ENCODE measurements at places on chromosomes 1 and 21. TPM values are rescaled to one million over a fixed set of nuclear protein-coding genes. Genes with fewer than 3 reads are reported as not detected.

GRCh38 chr1:43207229-43207853 is 35.2 kb downstream of the CFAP57 start:
- no peak for DNase-seq

MPL gene
- total RNA-seq = 0.17 TPM

MAP10 gene
- 1.8 TPM for total RNA-seq

TDRD5 gene
- not detected for total RNA-seq

DNA sequence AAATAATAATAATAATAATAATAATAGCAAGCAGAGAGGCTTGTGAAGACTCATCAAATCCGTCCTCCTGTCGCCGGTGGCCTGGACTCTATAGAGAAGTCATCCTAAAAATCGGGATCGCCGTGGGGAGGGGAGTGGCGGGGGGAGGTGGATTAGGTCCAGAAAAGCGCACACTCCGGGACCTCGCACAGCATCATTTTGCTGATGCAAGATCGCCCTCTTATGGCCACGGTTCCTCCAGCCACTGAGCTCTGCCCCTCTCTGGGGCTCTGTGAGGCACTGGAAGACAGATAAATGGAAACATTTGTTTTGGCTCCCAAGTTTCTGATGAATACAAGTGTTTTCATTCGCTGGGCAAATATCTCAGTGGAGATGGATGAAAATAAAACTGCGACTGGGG is 612.0 kb downstream of the MATN1 start:
- DNase-seq = peak; percentile 16

DNA sequence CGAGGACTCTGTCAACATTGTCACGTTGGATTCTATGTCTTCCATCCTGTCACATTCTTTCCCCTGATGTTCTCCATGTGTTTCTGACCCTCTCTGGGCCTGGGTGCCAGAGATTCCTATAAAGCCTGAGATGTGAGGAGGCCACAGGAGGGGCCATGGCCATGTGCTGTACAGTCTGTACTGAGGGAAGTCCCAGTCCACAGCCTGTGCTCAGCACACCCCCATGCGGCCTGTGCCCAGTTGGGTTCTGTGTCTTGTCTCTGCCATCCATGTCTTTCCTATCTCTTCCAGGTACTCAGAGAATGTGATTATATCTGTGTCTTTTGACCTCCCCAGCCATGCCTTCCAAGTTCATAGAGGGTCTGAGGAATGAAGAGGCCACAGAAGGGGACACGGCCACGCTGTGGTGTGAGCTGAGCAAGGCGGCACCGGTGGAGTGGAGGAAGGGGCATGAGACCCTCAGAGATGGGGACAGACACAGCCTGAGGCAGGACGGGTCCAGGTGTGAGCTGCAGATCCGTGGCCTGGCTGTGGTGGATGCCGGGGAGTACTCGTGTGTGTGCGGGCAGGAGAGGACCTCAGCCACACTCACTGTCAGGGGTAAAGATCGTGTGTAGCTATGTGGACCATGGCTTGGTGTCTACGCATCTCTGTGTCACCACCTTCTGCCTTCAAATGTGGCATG is 86.1 kb downstream of the OBSCN start:
- DNase-seq = no peak

DNA sequence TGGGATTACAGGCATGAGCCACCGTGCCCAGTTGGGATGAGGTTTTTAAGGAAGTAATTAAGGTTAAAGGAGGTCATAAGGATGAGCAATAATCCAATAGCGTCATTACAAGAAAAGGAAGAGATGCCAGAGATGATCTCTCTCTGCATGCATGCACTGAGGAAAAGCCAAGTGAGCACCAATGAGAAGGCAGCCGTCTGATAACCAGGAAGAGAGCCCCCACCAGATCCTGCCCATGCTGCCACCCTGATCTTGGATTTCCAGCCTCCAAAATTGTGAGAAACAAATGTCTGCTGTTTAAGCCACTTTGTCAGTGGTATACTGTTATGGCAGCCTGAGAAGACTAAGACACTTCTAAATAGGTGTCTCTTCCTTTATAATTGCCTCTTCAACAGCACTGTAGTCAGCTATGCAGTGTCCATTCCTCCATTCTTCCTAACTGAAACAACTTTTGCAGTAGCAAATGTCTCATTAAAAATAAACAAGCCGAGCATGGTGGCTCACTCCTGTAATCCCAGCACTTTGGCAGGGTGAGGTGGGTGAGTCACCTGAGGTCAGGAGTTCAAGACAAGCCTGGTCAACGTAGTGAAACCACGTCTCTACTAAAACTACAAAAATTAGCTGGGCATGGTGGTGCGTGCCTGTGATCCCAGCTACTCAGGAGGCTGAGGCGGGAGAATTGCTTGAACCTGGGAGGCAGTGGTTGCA is 216.2 kb upstream of the RUNX1 start:
- peak; percentile 94 for DNase-seq

GRCh38 chr1:66475940-66476339 is 58.0 kb upstream of the SGIP1 start:
- no peak for DNase-seq

DNA sequence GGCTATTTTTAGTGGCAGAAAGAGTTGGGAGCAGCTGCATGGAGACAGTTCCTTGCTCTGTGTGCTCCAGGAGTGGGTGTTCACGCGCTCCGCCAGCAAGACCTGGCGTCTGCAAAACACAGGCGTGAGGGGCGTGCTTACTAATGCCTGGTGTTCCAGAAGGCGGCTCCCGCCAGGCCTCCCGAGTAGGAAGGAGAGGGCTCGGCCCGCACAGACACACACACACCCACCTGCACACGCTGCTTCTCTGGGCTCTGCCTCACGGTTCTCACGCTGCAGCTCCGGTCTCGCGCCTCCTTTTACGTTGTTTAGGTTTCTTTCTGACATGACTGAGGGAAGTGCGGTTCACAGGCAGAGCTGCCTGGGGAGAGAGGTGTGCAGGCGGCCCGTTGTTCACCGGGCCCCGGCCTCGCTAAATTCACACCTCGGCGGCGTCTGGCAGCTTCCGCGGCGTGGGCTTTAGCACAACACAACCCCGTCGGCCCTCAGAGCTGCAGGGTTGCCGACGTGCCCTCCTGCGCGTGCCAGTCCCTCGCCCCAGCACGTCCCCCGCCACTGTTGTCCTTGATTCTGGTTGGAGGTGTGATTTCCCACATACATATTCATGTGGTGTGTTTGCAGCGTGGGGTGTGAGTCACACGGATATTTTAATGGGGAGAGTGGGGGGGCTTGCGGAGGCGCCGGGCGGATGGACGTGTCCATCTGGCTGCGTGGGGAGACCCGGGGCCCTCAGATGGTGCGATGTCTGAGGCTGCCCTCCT is 77.0 kb downstream of the SKI start:
- DNase-seq = no peak

DNA sequence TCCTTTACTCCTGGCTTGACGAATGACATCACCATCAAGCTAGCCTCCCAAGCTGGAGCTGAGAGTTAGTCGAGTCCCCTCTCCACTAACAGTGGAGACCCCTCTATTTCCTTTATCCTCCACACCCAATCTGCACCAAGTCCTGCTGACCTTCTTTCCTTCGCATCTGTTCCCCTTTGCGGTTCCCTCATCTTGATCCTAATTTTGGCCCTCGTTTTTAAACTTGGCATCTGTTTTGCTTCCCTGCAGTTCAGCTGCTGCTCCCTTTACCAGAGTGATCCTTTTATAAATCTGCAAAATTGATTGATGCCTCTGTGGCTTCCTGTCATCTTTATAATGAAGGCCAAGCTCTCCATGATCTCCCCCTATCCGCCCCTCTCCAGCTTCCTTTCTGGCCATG is 49.0 kb upstream of the TSPAN2 start:
- no peak for DNase-seq

DNA sequence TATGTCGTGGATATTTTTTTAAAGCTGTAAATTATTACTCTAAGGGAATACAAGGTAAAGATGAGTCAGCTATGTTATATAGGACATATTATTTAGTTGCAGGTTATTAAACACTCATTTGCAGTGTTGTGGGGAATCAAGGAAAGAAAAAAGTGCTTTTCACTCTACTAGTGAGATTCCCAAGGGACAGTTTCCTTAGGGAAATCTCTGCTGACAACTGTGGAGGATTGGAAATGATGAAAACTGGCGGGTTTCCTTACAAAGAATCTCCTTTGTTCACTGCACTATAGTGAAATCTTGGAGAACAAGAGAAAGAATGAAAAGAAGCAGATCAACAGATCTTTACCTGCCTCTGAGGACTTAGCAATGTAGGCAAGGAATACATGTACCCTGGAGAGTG is 24.5 kb upstream of the TRIM45 start:
- no peak for DNase-seq

GRCh38 chr21:37006486-37007291 is at the start of gene RIPPLY3:
Gene RIPPLY3, plus strand, starts transcription at chr21:37006702. Its CDS starts 71 bp downstream, at chr21:37006773.
- DNase-seq = peak; percentile 38

GRCh38 chr1:43344267-43344850 is 6.7 kb downstream of the MPL start:
- DNase-seq = no peak

DNA sequence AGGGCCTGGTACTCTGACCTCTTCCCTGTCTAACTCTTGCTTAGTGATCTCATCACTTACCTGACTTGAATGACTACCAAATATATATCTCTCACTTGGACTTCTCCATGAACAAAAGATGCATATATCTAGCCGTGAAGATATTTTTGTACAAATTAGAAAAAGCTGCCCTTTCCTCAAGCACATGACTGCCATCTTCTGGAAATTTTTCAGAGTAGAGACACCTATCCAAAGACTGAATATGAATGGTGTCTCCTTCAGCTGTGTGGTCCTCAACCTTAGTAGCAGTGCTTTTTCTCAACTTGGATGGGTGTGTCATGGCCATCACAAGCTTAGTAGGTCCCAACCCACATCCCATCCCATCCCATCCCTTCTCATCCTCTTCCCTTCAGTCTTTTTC is 142.3 kb downstream of the DNM3 start:
- DNase-seq = peak; percentile 41

DNA sequence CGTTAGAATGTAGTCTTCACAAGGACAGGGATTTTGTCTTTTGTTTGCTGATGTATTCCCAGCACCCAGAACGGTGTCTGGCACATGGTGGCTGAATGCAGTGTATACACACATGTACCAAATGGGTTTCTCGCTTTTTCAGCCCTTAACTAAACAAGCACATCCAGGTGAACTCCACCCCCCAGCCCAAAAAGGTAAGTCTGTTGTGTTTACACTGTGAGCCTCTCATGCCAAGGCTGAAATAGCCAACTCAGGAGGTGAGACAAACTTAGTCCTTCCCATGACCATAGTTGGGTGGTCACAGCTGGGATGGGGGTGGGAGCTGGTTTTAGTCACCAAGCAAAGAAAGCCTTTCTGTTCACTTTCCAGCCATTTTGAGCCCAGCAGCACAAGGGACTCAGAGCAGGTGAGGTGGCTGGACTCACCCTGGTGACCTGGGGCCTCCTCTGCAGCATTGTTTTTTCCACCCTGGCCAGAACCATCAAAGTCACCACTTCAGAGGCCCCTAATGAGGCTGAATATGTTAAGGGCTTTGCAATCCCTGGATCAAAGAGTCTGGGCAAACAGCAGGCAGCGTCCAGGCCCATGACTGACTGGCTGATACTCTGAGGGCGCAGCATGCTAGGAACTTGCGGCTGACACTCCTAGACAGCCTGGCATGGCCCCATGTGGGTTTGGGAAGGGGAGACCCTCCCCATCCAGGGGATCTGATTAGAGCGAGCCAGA is 8.7 kb downstream of the TENT5B start:
- no peak for DNase-seq

MAP1LC3C gene
- not detected for total RNA-seq

HOOK1 gene
- total RNA-seq = 3.8 TPM

- DNase-seq = peak; percentile 27
Measured at GRCh38 chr1:159483501-159483900, 44.0 kb downstream of the OR10J1 start.

DNA sequence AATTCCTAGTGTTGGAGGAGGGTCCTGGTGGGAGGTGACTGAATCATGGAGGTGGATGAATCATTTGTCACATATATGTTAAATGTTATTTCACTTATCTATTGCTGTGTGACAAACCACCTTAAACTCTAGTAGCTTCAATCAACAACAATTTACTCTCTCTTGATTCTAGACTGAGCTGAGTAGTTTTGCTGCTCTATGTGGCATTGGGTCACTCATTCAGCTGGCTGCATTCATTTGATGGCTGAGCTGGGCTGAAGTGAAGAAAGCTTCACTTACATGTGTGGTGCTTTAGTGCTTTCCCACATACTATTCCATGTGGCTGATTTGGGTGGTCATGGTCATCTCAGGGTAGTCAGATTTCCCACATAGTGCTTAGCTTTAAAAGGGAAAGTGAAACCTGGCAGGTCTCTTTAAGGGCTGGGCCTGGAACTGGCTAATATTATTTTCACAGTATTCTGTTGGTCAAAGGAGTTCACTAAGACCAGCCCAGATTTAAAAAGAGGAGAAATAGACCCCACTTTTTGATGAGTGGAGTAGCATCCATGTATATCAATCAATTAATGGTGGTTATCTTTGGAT is 10.5 kb downstream of the DNAH14 start:
- DNase-seq = no peak

DNA sequence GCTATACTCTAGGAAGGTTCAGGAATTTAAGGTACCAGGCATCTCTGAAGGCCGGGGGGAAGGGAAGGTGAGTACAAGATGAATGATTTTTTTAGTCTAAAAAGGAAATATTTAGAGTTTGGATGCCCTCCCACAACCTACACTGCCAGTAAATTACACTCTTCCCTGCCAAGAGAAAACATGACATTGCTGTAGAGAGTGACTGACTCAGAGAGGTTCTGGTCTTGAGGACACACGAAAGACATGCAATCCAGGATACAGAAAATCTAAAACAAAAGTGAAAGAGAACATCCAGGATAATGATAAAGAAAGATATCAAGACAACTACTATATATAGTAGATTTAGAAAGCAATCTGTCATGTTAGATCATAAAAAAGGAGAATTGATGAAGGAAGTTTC is 200.5 kb downstream of the TYW3 start:
- DNase-seq = no peak

GRCh38 chr1:39892601-39893595 is 8.8 kb downstream of the MYCL start:
- peak; percentile 64 for DNase-seq

GBP5 gene
- total RNA-seq = not detected

- DNase-seq = no peak
Measured at GRCh38 chr1:201189085-201189484, 1.5 kb upstream of the IGFN1 start.

PROK1 gene
- not detected for total RNA-seq

DNA sequence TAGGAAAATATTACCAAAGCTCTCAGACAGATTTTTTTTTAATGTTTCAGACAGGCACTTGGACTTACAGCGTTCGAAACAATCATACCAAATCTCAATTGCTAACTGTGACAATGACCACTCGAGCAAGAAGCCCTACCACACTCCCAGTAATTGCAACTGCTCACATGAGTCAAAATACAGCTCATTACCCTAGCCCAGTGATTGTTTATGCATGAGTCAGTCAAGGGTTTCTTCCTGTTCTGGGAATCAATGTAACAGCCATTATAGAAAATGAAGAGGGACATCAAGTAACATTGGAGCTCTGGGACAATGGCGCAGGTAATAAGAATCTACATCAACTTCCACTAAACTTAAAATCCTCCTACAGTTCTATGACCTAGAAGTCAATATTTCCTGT is 56.1 kb upstream of the SH3GLB1 start:
- DNase-seq = peak; percentile 83

IL24 gene
- not detected for total RNA-seq

SPRR4 gene
- not detected for total RNA-seq

OR2T29 gene
- not detected for total RNA-seq

CATSPERE gene
- total RNA-seq = 1.3 TPM

GRCh38 chr1:201647722-201648065 is 108.8 kb downstream of the NAV1 start:
- no peak for DNase-seq

GRCh38 chr1:24506691-24507381 is 4.2 kb downstream of the RCAN3 start:
- DNase-seq = no peak

All from mammary epithelial cell (primary cell).